CD4-positive, alpha-beta T cell treated with Interleukin-15 for 4 hours (primary cell): ENCODE measurements at places on chromosomes 2 and 18.
A peak's percentile ranks its signal among the peaks of the same experiment; 100 is the strongest.

DNA sequence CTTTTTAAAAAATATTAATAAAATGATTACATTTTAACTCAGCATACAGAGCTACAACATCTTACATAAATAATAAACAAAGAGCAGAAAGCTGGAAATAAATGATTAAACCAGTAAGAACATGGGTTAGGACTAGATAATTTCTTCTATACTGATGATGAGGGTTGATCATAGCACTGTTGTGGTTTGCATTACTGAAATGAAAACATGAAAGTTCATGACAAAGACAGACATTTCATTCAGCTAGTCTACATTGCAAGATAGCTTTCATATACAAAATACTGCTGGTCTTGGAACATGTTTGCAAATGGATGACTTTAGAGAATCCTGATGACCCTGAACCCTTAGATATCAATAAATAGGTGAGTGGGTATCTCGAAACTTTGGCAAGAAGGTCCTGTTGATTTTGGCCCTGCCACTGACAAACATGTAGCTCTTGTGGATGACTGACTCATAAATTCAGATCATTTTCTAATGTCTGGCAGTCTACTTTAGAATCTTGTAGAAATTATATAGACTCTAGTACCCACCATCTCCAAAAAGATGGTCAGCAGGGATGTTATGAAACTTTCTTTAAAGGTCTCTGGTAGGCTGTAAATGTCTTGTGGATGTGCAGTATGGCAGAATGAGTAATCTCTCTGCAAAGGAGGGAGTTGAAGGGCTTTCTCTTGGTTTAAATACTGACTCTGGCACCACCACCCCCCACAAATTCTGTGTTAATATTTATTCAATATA is 15.5 kb upstream of the CDC42EP3 start:
- no peak for DNase-seq

GRCh38 chr2:205020673-205021072 is 475.4 kb downstream of the PARD3B start:
- no peak for DNase-seq

- peak; percentile 53 for DNase-seq
Observed at GRCh38 chr2:158753641-158754611, 41.2 kb upstream of the DAPL1 start.

DNA sequence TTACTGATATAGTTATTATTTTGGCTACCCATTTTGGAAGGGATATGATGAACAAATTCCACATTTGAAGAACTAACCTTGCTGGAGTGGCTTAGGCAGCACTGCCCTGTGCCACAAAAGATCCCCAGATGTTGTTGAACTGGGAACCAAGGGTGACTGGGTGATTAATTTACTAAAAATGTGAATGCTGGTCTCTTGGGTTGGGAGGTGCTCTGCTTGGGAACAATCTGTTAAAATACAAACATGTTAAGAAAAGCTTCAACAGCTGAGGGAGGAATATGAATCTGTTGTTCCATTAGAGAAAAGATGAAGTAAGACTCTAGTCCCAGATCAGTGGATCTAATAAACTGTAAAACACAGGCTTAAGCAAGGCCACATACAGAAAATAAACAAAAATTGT is 1860.1 kb downstream of the SUCLG1 start:
- DNase-seq: no peak

GRCh38 chr2:42810971-42811811 is 18.8 kb upstream of the HAAO start:
- peak; percentile 34 for DNase-seq

GRCh38 chr2:128178650-128179460 is 87.9 kb downstream of the UGGT1 start:
- peak; percentile 39 for DNase-seq

DNA sequence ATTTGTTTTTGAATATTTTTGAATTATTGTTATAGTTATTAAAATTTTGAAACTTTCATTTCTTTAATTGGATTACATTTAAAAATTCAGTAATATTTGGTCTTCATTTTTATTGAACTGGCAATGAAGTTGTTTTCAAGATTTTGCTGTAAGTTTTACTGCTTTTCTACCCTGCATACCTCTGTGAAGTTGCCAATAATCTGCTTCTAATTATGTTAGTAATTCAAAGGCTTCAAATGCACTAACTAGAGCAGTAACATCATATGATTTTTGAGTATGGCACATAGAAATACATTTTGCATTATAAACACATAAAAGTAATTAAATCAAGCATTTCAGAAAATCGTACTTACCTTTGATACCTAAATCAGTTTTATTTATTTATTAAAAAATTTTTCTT is 40.3 kb upstream of the FAM171B start:
- DNase-seq: no peak

GRCh38 chr18:31483396-31483795 is 14.6 kb upstream of the DSG2 start:
- DNase-seq: no peak

- DNase-seq: no peak
Observed at GRCh38 chr2:160376576-160376975, 117.0 kb downstream of the RBMS1 start.

DNA sequence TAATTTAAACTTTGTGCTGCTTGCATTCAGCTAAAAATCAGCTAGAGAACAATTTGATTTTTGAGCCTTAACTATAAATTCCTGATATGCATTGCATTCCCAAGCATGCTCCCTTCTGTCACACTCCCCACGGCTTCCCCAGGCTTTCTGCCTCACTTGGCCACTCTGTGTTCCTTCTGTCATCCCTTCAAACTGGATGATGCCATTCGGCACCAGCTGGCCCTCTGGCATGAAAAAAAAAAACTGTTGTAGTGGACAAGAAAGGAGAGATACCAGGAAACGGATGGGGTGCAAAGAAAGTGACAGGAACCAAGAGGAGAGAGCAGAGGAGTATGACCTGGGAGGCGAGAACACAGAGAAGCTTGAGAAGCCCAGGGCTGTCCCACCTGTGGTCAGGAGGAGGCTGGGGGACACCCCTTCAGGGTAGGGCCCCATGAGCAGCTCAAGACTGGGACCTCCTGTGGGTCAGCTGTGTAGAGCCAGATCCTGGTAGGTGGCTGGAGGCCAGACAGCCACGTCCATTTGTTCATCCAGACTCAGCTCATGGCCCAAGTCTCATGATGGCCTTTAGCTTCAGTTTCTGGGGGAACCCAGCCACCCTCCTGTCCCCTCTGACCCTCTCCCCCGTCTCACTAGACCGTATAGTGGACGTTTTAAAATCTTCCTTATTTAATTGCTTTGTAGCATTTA is 211.8 kb downstream of the GBX2 start:
- no peak for DNase-seq

- no peak for DNase-seq
Observed at GRCh38 chr18:54033052-54033451, 191.4 kb downstream of the MBD2 start.

- DNase-seq: no peak
Observed at GRCh38 chr2:57515366-57515765, 531.2 kb upstream of the VRK2 start.

- no peak for DNase-seq
Observed at GRCh38 chr2:146323564-146323963, 1521.3 kb upstream of the ACVR2A start.

GRCh38 chr2:24382363-24383073 is 22.2 kb upstream of the ITSN2 start:
- DNase-seq: peak; percentile 71

DNA sequence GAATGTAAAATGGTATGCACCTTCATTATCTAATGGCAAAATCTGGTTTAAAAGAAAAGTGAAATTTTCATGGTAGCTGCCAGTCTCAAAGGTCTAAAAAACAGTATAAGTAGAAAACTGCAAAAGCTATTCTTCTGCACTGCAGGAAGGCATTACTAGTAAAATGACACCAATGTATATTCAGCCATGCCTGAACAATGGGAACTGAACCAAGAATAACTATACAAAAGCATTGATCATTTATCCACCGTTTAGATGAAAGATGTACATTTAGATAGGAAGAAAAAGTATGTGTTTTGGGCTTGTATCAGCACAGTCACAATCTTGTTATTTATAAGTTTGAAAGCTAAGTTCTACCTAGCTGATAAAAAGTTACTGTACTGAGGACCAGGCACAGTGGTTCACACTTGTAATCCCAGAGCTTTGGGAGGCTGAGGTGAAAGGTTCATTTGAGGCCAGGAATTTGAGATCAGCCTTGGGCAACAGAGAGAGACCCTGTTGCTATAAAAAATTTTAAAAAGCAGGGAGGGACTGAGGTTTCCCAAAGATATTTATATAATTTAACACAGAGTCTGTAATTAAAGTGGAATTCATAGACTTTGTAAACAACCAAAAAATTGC is 163.1 kb upstream of the WDSUB1 start:
- no peak for DNase-seq

DNA sequence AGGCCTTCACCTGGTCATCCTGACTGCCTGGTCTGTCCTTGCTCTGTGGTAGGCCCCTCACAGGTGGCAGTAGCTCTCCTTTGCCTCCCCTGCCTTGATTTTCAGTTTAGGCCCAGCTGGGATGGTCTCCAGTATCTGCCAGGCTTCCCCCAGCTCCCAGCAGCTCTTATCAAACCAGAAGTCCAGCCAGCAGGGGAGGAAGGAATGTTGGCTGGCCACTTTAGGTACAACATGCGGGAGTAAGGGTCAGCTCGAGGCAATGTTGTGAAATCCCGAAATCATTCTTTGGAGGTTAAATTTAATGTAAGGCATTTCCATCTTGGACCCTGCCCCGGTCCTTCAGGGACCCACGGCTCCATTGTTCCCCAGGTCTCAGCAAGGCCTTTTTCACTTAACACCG is 16.8 kb downstream of the ATP6V1C2 start:
- DNase-seq: no peak

DNA sequence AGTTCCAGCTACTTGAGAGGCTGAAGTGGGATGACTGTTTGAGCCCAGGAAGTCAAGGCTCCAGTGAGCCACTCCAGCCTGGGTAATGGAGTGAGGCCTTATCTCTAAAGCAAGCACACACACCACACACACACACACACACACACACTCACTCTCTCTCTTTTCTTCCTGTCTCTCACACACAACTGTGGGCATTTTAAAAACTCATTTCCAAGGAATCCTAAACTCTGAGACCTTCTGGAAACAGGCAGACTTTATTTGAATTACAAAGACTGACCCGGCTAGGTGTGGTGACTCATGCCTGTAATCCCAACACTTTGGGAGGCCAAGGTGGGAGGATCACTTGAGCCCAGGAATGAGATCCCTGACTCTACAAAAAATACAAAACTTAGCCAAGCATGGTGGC is 21.3 kb downstream of the WDSUB1 start:
- DNase-seq: no peak

DNA sequence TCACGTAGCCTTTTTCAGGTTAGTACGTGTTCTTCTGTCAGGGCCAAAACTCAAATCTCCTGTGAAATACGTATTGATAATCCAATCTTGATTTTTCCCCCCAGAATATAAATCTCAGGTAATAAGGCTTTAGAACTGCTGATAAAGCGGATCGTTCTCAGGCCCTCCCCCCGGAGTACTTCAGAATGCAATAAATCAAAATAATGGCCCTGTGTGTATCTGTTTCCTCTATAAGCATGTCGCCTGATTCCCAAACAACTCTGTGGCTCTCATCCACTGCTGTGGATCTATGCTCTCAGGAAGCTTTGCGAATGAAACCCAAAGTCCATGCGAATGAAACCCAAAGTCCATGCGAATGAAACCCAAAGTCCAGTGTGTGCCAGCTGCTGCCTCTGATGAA is 49.4 kb downstream of the IMPA2 start:
- DNase-seq: no peak

GRCh38 chr2:232336981-232337720 is 41.4 kb upstream of the ALPP start:
- no peak for DNase-seq

DNA sequence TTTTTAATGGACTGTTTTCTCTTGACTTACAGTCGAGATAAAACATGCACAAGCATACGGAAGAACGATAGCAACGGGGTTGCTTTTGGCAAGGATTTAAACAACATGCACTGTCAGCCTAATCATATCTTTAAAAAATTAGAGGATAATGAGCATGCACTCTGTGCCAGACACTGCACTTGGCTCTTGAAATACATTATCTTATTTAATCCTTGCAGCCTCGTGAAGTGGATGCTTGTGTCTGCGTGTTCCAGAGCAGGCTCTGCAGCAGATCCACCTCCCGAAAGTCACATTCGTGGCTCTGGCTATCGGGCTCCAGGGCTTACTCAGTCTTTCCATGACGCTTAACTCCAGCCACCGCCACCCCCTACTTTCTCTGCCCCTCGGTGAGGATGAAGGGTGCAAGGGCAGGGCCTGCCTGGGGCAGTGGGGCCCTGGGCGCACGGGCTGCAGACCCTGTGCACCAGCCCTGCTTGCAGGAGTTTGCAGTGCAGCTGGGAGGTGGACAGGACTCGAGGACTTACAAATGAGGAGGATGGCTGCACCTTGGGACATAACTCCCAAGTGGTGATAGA is 61.7 kb downstream of the ACKR3 start:
- no peak for DNase-seq

GRCh38 chr2:72233211-72233610 is 85.5 kb upstream of the CYP26B1 start:
- no peak for DNase-seq

DNA sequence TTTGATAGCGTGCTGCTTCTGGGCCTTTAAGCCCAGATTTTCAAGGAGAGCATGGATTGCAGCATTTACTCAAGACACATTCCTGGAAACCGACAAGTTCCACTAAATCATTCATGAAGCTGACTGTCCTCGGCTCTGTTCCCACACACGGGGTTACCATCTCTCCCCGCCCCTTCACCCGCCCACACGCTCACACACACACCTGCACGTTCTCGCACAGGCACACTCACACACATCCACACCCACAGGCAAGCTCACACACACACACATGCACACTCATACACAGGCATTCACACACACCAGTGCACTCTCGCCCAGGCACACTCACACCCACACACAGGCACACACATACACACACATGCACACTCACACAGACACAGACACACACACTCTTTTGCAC is 150.0 kb upstream of the AGAP1 start:
- DNase-seq: no peak

DNA sequence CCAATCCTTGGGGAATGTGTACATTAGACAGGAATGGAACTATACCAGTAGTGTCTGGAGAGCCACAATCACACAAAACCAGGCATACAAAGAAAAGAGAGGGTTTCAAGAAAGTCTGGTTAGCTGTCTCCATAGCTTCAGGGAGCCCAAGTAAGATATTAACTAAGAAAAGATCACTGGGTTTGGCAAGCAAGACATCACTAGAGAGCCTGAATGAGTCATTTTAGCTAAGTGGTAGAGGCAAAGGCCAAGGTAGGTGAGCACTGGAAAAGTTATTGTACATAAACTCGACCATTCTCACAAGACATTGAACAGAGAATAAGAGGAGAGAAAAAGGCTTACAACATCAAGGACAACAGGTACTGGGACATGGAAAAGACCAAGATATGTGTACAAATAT is 143.8 kb upstream of the ARL4C start:
- no peak for DNase-seq
